Renal pelvis (tissue), 12 donors: ENCODE measurements at places on chromosomes 2 and 18.

DNA sequence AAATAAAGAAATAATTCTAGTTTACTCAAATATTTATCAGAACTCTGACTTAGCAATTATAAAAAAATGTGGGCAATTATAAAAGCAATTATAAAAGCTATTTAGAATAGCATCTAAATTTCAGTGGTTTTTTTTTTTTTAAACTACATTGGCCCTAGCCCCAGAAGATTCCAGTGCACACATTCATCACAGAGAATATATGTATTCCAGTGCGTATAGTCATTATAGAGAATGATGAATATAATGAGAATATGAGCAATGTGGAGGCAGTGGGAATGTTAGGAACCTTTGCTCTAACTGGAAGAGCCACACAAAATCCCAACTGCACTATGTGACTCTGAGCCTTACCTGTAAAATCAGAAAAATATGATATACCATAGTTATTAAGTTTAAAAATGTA lies 10.5 kb downstream of the MAP3K2 start:
- DNase-seq = no peak

GRCh38 chr2:181163691-181164090 lies 183.3 kb downstream of the UBE2E3 start:
- DNase-seq = no peak

GRCh38 chr2:68959001-68959400 lies 6.3 kb upstream of the GKN2 start:
- no peak for DNase-seq

GRCh38 chr2:57733956-57734355 lies 312.6 kb upstream of the VRK2 start:
- DNase-seq = no peak

DNA sequence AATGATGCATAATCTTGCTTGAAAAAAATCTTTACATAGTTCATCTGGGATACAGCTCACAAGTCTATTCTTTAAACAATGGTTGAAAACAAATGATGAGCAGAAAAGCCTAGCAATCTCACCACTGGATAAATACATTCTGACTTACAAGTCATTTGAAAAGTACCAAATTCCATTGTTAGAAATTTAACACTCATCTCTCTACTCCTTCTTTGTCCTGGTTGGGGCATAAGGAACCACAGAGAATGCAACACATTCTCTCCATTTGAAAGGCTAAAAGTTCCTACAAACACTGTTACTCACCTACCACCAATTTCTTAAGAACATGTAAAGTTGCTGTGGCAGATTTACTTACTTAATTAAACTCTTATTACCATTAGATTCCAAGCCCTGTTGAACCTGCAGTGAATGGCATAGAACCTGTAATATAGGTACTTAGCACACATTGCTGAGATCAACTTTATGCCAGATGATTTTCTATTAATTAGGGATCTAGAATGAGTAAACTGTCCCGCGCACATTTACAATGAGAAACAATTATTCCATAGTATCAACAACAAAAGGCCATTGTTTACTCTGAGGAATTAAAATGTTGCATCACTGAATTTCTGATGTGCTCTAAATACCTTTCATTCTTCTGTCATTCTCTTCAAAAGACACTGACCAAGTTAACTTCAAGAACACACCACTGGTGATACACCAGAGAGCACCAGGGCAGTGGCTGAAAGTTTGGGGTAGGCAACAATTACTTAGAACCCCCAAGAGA lies 69.6 kb downstream of the CABYR start:
- DNase-seq = no peak
